Chondrocyte (in vitro differentiated cells): ENCODE measurements at places on chromosomes 3 and 15. TPM values are rescaled to one million over a fixed set of nuclear protein-coding genes. Genes with fewer than 3 reads are reported as not detected.

CPN2 gene
- not detected in 3 replicates for total RNA-seq

MKRN2OS gene
- not detected in 3 replicates for total RNA-seq

DNA sequence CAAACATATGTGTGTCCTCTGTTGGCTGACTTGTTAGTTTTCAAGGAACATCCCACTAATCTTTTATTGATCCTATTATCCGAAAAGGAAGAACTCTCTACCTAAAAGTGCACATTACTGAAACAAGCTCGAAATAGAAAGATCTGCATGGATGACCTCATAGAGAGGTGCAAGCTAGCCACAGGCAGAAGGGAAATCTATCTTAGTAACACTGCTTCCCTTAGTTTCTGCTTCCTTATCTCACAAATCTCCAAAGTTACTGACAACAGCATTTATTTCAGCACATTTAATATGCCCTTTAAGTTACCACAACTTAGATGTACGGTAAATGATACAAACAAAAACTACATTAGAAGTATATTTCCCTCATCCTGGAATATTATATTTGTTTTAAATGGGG, 285.1 kb upstream of the CCDC54 start:
- no peak for DNase-seq
- no peak overlapping the region for H3K4me3 ChIP-seq
- no peaks in the 10 kb centered on the region for H3K36me3 ChIP-seq
- no peaks in the 10 kb centered on the region for H3K27me3 ChIP-seq
- H3K27ac ChIP-seq = no peak overlapping the region

DNA sequence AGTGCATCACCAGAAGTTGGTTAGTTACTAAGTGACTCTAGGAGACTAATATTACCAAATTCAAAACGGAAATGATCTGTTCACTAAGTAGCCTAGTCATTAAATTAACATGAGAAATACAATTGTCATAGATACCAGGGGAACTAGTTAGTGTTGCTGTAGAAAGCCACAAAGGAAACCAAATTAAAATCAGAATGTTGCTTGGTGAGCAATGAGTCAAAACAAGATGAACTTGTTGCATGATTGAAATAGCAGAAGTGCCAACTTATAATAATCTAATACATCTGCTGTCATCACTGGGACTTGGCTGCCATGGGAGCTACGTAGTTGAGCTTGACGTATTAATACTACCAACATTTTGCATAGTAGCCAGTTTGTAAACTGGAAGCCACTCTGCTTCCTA, 458.1 kb downstream of the DIPK2A start:
- H3K27ac ChIP-seq = no peak overlapping the region
- no peaks in the 10 kb centered on the region for H3K36me3 ChIP-seq

- peaks cover 6% of the 10 kb centered on the region for H3K27me3 ChIP-seq
- H3K4me1 ChIP-seq = no peaks in the 10 kb centered on the region
- DNase-seq = no peak
- no peak overlapping the region for H3K27ac ChIP-seq
These were observed 398.3 kb downstream of the MFSD1 start for GRCh38 chr3:159200176-159200575.

DNA sequence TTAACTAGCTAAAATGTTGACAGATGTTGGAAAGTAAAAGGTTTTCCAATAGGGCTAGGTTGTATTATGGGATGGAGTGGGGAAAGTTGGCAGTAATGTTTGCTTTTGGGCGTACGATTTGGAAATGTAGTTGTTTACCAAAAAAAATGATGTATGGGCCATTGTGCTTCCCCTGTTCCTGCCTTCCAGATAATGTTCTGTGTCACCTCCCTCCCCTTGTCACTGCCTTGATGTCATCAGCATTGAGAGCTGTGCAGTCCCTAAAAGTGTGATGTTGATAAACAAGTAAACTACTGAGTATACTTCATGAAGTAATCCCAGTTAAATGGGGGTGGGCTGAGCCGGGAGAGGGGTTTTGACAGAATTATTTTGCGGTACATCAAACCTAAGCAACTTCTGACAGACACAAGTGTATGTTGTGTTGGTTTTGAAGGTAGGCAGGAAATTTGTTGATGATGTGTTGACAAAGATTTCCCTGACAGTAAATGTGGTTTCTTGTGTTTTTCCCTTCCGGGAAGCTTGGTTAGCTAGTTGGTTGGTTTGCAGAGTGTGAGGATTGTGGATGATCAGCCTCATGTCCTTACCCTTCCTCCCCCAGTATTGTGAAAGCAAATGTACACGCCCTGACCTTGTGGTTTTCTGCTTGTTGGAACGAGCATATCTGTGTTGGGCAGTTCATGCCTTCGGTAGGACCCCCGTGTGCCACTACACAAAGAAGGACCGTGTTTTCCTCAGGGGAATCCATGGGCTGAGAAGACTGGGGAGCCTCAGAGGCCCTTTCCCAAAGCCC, 87.3 kb downstream of the PGPEP1L start:
- peaks cover 18% of the 10 kb centered on the region for H3K4me1 ChIP-seq
- no peak for DNase-seq
- peaks cover 51% of the 10 kb centered on the region for H3K36me3 ChIP-seq
- H3K4me3 ChIP-seq = no peak overlapping the region
- no peaks in the 10 kb centered on the region for H3K27me3 ChIP-seq
- H3K27ac ChIP-seq = peak overlapping the region; percentile 2

DNA sequence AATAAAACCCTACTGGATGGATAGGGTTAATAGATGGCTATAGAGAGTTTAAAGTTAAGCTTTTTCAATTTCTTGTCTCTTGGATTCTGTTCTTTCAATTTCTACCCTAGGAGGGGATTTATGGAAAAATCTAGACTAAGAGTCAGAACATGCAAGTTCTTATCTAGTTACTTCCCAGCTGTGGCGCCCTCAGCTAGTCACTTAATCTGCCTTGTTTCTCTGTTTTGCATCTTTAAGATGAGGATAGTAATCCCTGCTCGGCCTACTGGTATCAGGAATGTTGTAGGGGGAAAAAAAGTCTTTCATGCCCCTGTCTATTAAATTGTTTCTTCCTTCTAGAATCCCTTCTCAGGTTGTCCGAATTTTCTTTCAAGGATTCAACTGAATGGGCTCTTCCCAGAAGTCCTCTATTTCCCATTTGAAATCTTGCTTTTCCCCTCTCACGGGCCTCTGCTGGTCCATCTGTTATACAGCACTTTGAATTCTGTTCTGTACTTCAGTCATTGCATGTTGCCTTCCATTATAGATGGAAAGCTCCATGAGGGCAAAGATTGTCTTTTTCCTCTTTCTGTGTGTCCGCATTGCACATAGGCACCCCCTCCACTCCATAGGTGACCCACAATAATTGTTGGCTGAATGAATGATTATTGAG, 4.4 kb downstream of the KCTD6 start:
- DNase-seq = no peak
- peaks cover 8% of the 10 kb centered on the region for H3K36me3 ChIP-seq
- H3K27me3 ChIP-seq = no peaks in the 10 kb centered on the region
- H3K4me1 ChIP-seq = peaks cover 52% of the 10 kb centered on the region
- no peak overlapping the region for H3K27ac ChIP-seq

ACSBG1 gene
- total RNA-seq = not detected in 3 replicates

GRCh38 chr3:116039651-116039985, 405.7 kb downstream of the LSAMP start:
- H3K27ac ChIP-seq = no peak overlapping the region
- peaks cover 11% of the 10 kb centered on the region for H3K4me1 ChIP-seq
- no peaks in the 10 kb centered on the region for H3K36me3 ChIP-seq
- no peaks in the 10 kb centered on the region for H3K27me3 ChIP-seq
